ENCODE measurements at places on chromosomes 2 and 18. TPM values are rescaled to one million over a fixed set of nuclear protein-coding genes. Genes with fewer than 3 reads are reported as not detected.
A peak's percentile ranks its signal among the peaks of the same experiment; 100 is the strongest.

GRCh38 chr2:201269764-201270163, 9.4 kb downstream of the CASP8 start:
- no peak for DNase-seq

Gene RFTN2
- polyA plus RNA-seq: 18.3 TPM

GRCh38 chr18:42024131-42024530, 69.1 kb downstream of the PIK3C3 start:
- no peak for DNase-seq

GRCh38 chr2:85534881-85535280, 4.1 kb upstream of the MAT2A start:
- no peak for DNase-seq

- no peak for DNase-seq
Observed at GRCh38 chr2:126513033-126513432, 142.9 kb upstream of the GYPC start.

- no peak for DNase-seq
Observed at GRCh38 chr2:214781226-214781625, 28.3 kb downstream of the BARD1 start.

GRCh38 chr2:45646289-45646688, 5.2 kb upstream of the PRKCE start:
- DNase-seq: no peak

Gene SLC23A3
- polyA plus RNA-seq: 1.2 TPM

Gene NDUFAF7
- 27.7 TPM for polyA plus RNA-seq

Gene TCF23
- polyA plus RNA-seq: 3.2 TPM

- no peak for DNase-seq
Observed at GRCh38 chr2:36408198-36408703, 52.7 kb downstream of the CRIM1 start.

Gene SCN7A
- 13.2 TPM for polyA plus RNA-seq

GRCh38 chr18:2217356-2217755, 353.9 kb downstream of the METTL4 start:
- no peak for DNase-seq

Gene M1AP
- polyA plus RNA-seq: 0.41 TPM

DNA sequence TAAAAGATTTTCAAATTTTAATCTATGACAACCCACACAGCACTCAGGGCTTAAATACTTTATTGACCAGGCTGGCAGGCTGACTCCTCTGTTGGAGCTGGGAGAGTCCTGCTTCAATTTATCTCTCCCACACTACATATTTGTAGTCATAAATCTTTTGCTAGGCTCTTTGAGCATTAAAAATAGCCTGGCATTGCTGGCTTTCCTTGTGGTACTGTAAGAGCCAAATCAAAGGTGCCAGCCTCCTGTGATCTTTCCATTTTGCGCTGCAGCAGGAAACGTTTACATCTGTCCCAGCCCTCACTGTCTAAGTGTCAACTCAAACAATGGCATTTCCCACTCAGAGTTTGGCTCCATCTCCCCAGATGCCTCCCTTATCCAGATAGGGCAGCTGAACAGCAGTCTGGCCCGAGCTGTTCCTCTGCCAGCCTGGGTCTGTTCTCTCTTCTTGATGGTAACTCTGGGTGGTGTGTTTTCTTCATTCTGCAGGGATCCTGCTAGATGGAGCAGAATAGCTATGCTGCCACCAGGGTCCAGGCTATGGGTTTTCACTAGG, 62.1 kb downstream of the LRRTM1 start:
- DNase-seq: no peak

Gene AKAIN1
- not detected for polyA plus RNA-seq

DNA sequence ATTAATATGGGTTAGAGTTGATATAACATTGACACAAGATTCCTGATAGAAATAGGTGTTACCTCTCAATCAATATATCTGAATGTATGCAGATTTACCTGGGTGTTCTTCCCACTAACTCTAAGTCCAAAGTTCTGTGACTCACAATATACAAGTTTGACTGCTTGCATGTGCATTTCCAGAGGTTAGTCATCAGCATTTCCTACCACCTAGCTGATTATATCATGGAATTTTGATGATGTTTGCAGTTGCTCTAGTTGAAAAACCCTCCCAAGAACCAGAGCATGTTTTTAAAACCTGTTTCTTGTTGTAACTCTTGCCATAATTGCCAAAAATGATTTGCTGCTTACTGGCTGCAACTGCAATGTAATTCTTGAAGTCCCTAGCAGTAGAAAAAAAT, 15.0 kb upstream of the DSG1 start:
- no peak for DNase-seq

- DNase-seq: no peak
Observed at GRCh38 chr2:148282201-148282600, 261.3 kb downstream of the MBD5 start.

DNA sequence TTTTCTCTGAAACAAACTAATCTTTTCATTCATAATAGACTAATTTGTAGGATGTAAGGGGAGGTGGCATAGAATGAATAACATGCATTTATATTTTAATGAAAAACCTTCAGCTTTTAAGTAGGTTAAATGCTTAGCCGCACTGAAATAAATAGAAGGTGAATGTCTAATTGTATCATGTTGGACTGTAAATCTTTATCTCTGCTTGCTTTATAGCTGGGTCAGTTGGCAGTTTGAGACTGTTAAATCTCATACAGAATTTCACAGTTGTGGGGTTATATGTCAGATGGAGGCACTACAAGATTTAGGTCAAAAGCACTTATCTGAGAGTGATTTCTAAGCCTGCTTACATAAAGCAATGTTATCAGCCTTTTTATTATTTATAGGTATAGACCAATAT, 174.7 kb upstream of the SIX3 start:
- no peak for DNase-seq

DNA sequence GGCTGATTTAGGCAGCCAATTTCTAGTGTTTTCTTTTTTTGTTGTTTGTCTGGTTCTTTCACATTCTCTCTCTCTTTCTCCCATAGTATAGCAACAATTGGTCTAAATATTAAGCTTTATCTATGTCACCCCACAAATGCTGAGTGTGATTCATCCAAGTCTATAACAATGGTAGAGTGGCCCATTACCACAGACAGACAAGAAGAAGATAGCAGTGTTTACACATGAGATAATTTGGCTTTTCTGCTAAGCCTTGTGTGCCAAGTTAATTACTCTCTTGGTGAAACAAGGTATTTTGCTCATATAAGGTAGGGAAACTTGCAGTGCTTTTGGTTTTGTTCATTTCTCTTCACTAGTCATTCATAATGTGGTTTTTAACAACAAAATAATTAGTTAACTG, 166.5 kb downstream of the SLC8A1 start:
- no peak for DNase-seq

- DNase-seq: no peak
Observed at GRCh38 chr2:64212801-64213321, 68.6 kb upstream of the PELI1 start.

Gene STON1
- 39.5 TPM for polyA plus RNA-seq

DNA sequence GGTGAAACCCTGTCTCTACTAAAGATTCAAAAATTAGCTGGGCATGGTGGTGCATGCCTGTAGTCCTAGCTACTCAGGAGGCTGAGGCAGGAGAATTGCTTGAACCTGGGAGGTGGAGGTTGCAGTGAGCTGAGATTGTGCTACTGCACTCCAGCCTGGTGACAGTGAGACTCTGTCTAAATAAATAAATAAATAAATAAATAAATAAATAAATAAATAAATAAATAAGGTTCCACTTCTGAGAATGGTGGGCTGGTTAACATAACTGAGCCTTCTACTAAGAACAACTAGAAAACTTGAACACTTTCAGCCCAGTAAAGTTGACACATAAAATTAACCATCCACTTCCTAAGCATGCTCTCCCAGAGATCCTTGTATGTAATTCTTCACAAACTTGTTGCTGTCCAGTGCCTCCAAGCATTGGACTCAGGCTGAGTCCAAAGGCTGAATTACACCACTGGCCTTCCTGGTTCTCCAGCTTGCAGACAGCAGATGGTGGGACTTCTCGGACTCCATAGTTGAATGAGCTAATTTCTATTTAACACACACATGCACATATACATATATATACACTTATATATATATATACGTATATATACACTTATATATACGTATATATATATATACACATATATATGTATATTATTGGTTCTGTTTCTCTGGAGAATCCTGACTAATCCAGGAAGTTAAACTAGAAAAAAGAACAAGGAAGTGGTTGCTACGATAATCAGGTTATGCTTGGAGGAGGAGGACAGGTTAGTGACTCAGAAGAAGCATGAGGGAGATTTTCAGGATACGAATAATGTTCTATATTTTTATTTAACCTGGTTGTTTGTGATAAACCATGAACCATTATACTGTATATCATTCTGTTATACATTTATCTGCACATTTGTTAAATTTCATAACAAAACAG, 348.8 kb downstream of the METTL4 start:
- no peak for DNase-seq

- no peak for DNase-seq
Observed at GRCh38 chr18:2979129-2979528, 33.8 kb downstream of the LPIN2 start.

GRCh38 chr2:120393456-120393855, 47.5 kb downstream of the INHBB start:
- DNase-seq: no peak

Gene SERPINB3
- polyA plus RNA-seq: not detected

- no peak for DNase-seq
Observed at GRCh38 chr2:23561088-23561487, 176.1 kb downstream of the KLHL29 start.

GRCh38 chr18:22839340-22839821, 93.7 kb upstream of the RBBP8 start:
- no peak for DNase-seq

- no peak for DNase-seq
Observed at GRCh38 chr2:119721462-119721861, 38.3 kb upstream of the PTPN4 start.

Gene DCDC2C
- 2.6 TPM for polyA plus RNA-seq

DNA sequence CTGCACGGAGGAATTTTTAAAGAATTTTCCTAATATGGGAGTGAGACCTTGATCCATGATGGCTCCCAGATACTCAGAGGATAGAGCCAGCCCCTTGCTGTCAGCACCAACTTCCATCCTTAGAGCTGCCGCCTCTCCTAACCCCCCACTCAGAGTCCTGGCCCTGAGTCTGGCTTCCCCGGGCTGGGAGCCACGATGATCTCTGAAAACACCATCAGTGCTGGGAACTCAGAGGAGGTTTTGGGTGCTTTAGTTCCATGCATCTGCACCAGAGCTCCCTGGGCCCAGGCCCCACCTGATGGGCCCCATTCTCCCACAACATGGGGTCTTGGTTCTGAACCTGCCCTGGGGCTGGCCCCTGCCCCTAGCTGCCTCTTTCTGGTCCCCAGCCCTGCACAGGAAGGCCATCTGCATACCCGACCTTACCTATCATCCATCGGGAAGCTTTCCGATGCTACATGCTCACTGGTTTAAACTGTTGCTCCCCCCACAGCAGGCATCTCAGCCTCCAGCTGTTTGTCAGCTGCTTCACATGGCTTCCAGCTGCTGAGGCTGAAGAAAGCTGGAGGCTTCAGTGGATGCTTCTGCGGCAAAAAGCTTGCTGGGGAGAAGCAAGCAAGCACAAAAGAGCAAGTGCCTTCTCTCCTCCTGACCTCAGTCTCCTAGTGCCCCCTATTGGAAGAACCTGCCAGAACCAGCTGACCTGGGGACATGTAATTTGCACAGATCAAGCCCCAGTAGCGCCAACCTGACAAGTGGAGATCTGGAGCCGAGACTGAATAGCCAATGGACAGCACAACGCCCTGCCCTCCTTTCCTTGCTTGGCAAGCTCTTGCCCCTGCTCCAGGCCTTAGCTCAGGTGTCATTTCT, 24.2 kb upstream of the RHOB start:
- peak; percentile 36 for DNase-seq

GRCh38 chr2:47072728-47073191, 82.3 kb downstream of the STPG4 start:
- DNase-seq: no peak

DNA sequence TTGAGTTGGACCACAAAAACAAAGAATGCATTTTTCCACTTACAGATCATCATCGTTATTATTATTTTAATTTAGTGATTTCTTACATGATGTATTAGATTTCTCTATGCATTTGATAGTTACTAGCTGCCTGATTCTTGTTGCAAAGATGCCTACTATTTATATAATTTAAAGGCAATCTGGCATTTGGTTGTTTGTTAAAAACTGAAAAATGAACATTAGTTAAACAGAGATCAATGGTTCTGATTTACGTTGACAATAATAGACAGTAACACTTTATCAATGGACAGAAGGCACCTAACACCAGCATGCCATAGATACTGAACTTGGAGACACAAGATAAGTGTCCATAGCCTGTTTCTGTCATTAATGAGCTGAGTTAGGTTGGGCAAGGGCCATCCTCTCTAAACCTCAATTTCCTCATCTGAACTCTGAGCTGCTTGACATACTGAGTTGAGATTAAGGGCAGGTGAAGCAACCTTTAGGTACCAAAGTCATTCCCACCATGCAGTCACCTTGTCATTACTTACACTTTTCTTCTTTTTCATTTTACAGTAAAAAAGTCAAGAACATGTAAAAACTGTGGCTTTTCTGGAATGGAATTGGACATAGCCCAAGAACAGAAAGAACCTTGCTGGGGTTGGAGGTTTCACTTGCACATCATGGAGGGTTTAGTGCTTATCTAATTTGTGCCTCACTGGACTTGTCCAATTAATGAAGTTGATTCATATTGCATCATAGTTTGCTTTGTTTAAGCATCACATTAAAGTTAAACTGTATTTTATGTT, 3.1 kb downstream of the CCL20 start:
- DNase-seq: no peak

- no peak for DNase-seq
Observed at GRCh38 chr18:54112356-54112755, 112.1 kb downstream of the MBD2 start.

GRCh38 chr18:67597759-67598158, 81.2 kb upstream of the DSEL start:
- no peak for DNase-seq

Gene COL6A3
- polyA plus RNA-seq: 200 TPM

GRCh38 chr18:159037-159652, 788 bp downstream of the USP14 start:
- DNase-seq: peak; percentile 12

DNA sequence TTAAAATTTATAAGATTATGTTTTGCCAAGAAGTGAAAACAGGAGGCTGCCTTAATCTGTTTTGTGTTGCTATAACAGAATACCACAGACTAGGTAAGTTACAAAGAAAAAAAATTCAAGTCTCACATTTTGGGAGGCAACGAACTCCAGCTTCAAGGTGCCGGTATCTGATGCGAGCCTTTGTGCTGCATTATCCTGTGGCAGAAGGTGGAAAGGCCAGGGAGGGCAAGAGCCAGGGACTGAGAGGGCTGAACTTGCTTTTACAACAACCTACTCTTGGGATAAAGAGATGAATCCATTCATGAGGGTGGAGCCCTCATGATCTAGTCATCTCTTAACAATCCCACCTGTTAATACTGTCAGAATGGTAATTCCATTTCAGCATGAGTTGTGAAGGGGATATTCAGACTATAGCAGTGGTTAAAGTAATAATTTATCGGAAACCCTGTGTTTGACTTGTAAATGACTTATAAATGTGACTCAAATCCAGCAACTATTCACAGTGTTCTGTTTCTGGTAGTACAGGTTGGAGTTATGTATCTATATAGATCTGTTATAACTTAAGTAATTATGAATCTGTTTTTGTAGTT, 3.7 kb downstream of the MTX2 start:
- no peak for DNase-seq

Measured in left renal pelvis (tissue), 4 donors.